Suppressor macrophage treated with lipopolysaccharide for 1 hour (primary cell): ENCODE measurements at places on chromosomes 2 and 18.

DNA sequence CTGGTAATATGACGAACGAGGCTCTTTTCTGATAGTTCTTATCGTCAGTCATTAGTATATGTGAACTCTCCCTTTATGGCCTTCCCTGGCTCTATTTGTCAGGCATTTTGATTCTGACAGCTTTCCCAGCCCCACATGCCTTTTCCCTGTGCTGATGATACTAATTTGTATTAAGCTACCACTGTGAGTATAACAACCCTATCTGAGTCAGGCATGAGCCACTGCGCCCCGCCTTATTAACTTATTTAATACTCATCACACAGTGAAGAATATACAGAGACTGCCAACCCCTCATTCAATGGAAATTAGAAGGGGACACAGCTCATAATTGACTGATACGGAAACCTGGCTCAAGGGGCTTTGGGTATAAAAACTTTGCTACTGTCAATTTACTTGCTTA is 140.0 kb downstream of the NETO1 start:
- no peak for DNase-seq

DNA sequence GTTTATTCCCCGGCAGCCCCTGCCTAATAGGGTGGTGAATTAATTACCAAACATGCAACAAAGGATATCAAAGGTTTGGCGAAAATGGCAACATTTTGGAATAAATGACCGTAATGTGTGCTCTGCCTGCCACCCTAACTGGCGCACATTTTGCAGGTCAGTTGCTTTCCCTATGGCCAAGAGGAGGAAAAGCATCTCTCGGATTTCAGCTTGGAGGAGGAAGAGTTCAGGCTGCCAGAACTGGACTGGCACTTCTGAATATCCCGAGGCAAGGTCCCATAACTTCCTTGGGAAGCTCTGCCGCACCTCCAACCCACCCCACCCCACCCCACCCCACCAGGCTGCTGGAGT is 37.1 kb downstream of the SLC25A52 start:
- DNase-seq: no peak

- DNase-seq: no peak
Observed at GRCh38 chr2:111945444-111946293, 47.3 kb downstream of the MERTK start.

DNA sequence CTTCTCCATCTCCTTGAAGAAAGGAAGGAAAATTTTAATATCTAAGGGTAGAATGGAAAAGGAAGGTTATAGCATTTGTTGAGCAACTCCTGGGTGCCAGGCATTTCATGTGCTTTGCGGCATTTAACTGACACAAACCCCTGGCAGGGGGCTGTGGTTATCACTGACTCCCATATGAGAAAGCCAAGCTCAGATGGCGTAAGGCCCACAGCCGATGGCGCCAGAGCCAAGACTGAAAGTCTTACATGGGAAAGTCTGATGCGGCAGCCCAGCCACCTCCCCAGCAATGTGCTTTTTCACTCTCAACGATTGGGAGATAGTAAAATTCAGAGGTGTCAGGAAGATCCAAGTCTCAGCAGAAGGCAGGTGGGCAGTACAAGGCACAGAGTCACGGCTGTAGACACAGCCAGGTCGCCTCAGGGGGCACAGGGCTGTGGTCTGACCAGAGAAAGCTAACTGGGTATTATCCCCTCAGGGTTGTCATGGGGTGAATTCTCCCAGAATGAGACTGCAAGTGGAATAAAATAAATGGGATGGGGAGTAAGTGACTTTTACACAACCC is 324.2 kb upstream of the NCKAP5 start:
- no peak for DNase-seq

- DNase-seq: peak; percentile 72
Observed at GRCh38 chr2:203804764-203805485, 62.6 kb upstream of the CTLA4 start.

DNA sequence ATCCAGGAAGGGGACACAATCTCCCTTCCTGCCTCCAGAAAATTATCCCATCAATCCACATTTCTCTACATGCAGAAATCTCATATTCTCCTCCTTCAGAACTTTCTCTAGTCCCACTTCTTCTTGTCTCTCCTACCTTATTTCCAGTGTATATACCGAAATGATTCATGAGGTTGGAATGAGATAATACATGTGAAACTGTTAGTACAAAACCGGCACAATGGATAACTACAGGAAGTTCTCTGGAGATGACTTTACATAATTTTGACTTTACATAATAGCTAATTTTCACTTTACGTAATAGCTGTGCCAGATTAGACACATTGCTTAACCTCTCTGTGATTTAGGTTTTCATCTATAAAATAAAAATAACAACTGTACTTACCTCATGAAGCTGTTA is 801.3 kb downstream of the ERBB4 start:
- no peak for DNase-seq

- peak; percentile 37 for DNase-seq
Observed at GRCh38 chr18:275486-275885, 7.6 kb upstream of the THOC1 start.

DNA sequence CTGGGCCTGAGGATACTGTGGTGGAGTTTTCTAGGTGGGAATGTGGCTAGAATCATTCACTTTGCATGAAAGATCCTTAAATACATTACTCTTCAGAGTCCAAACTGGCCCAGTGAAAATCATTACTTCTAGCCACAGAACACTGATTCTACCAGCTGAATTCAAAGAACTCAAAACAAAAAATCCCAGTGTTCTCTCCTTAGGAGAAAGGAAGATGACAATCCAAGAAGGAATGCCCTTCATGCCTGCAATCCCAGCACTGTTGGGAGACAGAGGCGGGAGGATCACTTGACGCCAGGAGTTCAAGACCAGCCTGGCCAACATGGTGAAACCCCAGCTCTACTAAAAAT is 35.2 kb downstream of the FAM228A start:
- DNase-seq: no peak

- DNase-seq: no peak
Observed at GRCh38 chr18:8005870-8006569, 438.9 kb downstream of the PTPRM start.

DNA sequence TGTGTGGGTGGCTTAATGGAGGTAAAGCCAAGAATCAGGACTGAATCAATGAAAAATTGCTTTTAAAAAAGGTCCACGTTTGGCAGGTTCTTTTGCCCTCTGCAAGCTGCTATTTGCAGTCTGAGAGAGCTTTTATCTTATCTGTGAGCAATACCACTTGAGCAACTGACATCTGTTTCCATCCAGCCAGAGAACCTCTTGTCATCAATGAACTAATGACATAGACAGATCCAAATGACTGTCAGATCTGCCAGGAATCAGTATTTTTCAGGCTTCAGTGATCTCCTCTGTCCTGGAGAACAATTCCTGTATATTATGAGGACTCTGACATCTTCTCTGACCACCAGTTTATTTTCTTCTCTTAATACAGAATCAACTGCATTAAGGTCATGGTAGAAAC is 608.1 kb downstream of the LRP1B start:
- no peak for DNase-seq

DNA sequence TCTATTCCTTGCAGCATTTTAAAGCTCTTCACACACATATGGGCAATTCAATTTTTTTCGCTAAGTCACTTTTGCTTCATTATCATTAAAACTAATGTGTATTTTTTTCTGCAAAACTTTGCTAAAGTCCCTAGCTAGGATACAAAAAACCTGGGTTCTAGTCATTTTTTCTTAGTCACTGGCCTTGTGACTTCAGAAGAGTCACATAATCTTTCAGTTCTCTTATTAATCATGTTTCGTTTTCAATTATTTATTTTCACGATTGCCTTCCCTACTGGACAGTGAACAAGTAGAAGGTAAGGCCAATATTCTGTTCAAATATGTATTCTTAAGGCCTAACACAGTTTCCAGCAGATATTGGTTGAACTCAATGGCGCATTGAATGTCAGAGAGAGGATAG is 60.9 kb upstream of the CYRIA start:
- peak; percentile 46 for DNase-seq

- peak; percentile 88 for DNase-seq
Observed at GRCh38 chr18:23528580-23529472, 25.5 kb downstream of the RMC1 start.

- no peak for DNase-seq
Observed at GRCh38 chr18:9991011-9992000, 77.5 kb downstream of the VAPA start.

- peak; percentile 30 for DNase-seq
Observed at GRCh38 chr18:13500227-13500865, 226.0 kb downstream of the FAM210A start.

GRCh38 chr2:85852937-85853498 is 35.8 kb downstream of the ST3GAL5 start:
- DNase-seq: no peak

DNA sequence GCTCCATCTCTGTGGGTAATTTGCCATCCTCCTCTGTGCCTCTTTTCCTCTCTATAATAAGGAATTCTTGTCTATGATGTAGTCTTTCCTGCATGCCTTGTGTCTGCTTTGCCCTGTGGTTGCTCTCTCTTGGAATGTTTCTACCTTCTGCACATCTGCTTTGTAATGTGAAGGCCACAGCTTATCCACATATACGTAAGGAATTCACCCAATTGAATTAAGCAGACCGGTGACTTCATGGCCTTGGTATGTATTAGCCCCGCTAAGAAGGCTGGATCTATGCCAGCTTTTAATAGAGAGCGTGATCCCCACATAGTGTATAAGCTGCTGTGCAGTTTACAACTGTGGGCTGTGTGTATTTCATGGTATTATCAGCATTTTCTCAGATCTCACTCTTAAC is 274.7 kb downstream of the RNF144A start:
- no peak for DNase-seq

DNA sequence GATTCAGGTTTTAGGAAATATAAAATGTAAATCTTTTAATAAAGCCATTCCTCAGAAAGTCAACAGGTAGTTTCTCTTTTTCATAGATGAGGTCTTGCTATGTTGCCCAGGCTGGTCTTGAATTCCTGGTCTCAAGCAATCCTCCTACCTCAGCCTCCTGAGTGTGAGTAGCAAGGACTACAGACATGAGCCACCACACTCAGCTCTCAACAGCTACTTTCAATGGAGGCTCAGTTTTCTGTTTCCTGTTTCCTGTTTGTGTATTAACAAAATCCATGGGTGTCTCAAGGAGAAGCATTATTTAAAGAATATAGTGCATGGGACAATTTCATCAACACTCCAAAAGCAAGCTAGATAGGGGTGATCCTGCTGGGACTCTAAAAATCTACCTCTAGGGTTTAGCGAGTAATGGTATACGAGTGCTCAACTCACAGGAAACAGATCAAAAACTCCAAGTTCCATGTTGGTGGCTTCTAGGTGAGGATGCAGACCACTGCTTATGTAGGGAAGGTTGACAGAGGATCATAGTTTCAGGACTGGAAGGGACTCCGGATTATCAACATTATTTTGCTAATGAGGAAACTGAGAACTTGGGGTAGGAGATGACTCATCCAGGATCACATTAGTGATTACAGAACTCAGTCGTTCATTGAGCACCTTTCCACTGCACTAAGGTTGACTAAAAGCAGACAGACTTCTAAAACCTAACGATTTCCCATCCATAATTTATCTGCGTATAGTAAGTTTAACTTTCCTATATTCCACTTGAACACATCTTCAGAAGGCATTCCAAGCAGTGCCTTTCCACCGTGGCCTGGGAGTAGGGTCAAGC is 61.7 kb upstream of the WIPF1 start:
- no peak for DNase-seq

DNA sequence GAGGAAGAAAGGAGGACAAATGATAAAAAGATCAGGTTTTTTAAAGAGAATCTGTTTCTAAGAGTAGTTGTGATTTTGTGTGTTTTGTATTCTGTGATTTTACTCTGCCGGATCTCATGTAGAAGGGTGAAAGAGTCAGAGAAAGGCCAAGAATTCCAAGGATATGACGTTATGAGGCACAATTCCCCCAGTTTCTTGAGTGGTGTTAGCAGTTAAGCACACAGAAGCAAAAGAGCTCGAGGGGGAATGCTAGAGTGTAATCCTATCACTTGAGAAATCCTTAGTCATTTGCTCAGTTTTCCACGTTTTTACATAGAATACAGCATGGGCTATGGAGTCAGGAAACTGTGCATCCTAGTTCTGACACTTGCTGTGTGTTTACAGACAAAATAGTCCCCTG is 34.8 kb downstream of the METTL4 start:
- DNase-seq: no peak

DNA sequence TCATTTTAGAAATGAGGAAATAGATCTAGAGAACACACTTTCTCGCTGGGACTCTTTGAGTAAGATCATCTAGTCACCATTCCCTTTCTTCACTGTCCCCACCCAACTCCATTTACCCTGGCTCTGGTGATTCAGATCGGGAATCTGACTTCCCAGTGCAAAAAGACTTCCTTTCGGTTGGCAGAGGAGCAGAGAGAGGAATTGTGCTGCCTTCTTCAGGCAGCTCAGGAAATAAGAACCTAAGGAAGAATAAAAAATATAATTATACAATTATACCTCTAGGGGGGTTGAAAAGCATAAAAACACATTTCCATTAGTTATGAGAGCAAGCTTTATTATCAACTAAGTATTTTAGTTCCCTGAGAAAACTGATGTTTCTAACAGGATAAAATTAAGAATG is 9.3 kb upstream of the MPP4 start:
- no peak for DNase-seq

DNA sequence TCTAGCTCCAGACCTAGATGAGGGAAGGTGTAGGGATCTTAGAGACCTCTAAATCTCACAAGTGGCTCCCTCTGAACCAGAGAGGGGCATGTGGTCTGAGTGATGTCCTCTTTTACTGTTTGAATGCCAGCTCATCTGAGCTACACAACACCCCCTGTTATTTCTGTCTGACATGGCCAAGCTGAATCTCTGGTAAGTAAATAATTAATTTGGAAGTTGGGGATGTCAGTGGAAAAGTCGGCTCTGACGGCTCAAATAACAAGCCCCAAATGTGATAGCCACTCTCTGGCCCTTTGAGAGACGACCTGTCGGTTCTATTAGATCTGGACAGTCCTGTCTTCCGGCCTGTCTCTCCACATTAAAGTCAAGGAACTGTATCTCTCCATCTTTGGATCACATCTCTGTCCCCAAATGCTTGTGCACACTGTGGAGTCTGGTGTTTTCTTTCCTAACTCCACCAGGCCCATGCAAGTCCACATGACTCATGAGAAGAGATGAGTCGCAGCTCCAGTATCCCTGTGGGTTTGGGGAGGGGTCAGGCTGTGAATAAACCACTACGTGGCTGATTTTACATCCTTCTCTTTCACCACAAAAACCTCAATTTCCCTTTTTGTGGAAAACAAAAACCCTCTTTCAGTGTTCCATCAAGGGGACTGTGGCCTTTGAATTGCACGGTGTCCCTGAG is 52.5 kb downstream of the SETBP1 start:
- DNase-seq: peak; percentile 86

GRCh38 chr2:181446985-181447384 is 10.2 kb upstream of the ITGA4 start:
- no peak for DNase-seq

- DNase-seq: no peak
Observed at GRCh38 chr2:11726384-11726783, 20.0 kb upstream of the LPIN1 start.

- no peak for DNase-seq
Observed at GRCh38 chr2:219648176-219648575, 20.7 kb downstream of the SLC4A3 start.

GRCh38 chr2:33363325-33364298 is 112.8 kb upstream of the RASGRP3 start:
- DNase-seq: no peak

- DNase-seq: no peak
Observed at GRCh38 chr18:75029481-75029880, 179.5 kb downstream of the PTGR3 start.
